ENCODE measurements at places on chromosomes 1 and 21. TPM values are rescaled to one million over a fixed set of nuclear protein-coding genes. Genes with fewer than 3 reads are reported as not detected.

The FH gene
- 160 TPM for total RNA-seq

The CYP4B1 gene
- total RNA-seq, result not detected

The RIPPLY3 gene
- 0.47 TPM for total RNA-seq

The CD1B gene
- total RNA-seq, result not detected

The NBPF11 gene
- 1.6 TPM for total RNA-seq

The THEM4 gene
- 10.7 TPM for total RNA-seq

The FBXO2 gene
- total RNA-seq, result 61.7 TPM

The OTUD3 gene
- 1.5 TPM for total RNA-seq

The ASAP3 gene
- total RNA-seq, result 20.3 TPM

The KRTAP12-2 gene
- total RNA-seq, result not detected

The VHLL gene
- not detected for total RNA-seq
